NCI-H226 (cell line): ENCODE measurements at places on chromosomes 13 and 19.

- no peak for DNase-seq
Observed at GRCh38 chr13:45195421-45195820, 5.4 kb downstream of the KCTD4 start.

DNA sequence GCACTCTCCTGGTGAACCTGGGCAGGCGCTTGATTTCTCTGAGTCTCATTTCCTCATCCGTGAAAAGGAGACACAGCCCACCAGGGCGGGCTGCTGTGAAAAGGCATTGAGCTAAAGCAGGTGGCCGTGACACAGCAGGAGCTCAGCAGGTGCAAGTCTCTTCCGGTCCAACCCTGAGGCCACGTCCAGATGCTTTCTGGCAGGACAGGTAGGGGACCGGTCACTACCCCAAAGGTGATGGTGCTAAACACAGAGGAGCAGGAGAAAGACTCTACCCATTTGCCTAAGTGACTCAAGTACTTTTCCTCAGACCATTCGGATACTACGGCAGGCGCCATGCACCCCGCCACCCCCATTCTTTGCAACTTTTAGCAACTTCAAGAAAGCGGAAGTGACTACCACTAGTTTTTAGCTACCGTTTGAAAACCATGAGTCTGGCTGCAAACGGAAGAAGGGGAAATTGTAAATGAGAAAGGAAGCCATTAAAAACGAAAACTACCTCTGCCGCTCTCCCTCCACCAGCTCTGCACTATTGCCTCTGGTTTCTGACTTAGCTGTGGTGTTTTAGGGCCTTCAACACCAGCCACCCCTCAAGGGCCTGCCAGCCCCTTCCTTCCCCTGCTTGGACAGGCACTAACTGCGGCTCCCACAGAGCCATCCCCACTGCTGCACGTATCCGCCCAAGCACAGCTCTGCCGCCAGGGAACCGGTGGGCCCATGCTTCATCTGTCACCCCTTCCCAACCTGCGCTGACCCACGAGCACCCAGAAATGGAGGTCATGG is 4.8 kb downstream of the PPP6R1 start:
- no peak for DNase-seq

DNA sequence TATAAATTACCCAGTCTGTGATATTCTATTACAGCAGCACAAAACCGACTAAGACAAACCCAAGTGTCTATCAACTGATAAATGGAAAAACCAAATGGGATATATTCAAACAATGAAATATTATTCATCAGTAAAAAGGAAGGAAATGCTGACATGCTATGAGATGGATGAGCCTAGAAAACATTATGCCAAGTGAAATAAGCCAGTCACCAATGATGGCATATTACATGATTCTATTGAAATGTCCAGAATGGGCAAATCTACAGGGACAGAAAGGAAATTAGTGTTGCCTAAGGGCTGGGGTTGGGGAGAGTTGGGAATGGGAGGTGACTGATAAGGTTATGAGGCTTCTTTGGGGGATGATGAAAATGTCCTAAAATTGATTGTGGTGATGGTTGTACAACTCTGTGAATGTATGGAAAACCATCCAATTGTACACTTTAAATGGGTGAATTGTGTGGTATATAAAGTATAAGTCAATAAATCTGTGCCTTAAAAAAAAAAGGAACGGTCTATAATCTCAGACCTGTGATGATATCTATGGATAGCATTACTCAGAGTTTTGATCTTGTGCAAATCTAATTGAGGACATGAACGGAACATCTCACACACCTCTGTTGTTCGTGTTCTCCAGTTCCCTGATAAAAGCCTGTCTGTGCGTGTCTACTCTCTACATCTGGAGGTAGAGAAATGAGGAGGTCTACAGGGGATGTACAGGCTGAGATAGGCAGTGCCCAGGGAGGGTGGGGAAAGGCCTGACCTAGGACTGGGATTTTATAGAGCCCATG is 49.0 kb downstream of the TNFRSF19 start:
- DNase-seq, result peak; percentile 4

- DNase-seq, result no peak
Observed at GRCh38 chr13:58239774-58240268, 608.3 kb downstream of the PCDH17 start.

GRCh38 chr19:49553451-49554271 is 25.9 kb downstream of the RCN3 start:
- no peak for DNase-seq

GRCh38 chr19:1189419-1189818 is 15.4 kb upstream of the SBNO2 start:
- peak; percentile 95 for DNase-seq

DNA sequence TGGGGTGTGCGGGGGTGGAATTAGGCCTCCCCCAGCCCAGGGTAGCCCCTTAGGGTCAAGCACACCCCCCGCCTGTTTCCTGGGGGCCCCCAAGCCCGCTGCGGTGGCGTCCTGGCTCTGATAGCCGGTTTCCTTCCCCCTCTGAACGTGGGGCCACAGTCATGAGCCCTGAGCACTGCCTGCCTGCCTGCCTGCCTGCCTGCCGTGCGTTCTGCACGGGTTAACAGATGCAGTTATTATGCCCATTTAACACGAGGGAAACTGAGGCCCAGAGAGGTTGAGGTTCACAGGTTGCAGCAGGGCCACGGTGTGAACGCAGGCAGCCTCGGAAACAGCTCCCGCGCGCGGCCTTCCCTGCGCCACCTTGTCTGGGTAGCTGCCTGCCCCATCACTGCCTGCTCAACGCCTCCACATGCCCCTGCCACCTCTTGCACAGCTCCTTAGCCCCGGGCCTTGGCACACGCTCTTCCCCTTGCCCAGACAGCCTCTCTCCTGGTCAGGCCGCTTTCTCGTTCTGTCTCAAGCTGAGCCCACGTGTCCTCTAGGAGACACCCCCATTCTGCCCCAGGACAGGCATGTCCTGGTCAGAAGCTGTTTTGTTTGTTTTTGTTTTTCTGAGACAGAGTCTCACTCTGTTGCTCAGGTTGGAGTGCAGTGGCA is 1.2 kb upstream of the GAMT start:
- DNase-seq, result no peak

GRCh38 chr13:110354123-110354627 is 47.1 kb downstream of the COL4A2 start:
- DNase-seq, result no peak

DNA sequence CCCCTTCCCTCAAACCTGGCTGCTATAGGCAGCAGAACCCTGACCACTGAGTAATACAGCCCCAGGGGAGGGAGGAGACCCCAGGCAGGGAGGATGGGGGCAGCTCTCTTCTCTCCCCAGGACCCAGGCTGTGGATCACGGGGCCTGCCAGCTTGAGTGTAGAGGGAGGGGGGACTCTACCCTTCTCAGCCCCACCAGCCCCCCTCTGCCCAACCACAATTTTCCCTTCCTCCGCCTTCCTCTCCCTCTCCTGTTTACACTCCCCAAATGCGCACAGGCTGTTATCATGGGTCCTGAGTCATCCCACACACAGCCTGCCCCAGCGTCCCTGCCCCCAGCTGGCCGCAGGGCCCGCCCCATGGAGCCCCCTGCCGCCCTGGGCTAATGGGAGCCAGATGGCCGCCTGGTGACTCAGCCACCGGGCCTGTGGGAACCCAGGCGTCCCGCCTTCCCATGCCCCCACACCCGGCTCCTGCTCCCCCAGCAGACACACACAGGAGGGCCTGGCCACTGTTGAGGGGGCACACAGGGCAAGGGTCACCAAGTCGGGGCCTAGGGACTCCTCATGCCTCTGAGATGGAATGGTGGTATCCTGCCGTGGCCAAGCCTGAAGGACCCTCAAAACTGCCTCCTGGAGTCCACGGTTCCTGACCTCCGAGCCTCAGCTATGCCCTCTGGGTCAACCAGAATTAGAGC is 13.6 kb downstream of the CCDC97 start:
- peak; percentile 93 for DNase-seq

- no peak for DNase-seq
Observed at GRCh38 chr13:44347949-44348348, 25.7 kb upstream of the SERP2 start.
